CD4-positive, alpha-beta T cell treated with Interferon alpha-2 for 1 hour (primary cell): ENCODE measurements at places on chromosomes 16 and 17.

- DNase-seq = no peak
Observed at GRCh38 chr16:27330542-27330941, 16.8 kb downstream of the IL4R start.

- no peak for DNase-seq
Observed at GRCh38 chr16:3618769-3619141, 7.3 kb upstream of the SLX4 start.

DNA sequence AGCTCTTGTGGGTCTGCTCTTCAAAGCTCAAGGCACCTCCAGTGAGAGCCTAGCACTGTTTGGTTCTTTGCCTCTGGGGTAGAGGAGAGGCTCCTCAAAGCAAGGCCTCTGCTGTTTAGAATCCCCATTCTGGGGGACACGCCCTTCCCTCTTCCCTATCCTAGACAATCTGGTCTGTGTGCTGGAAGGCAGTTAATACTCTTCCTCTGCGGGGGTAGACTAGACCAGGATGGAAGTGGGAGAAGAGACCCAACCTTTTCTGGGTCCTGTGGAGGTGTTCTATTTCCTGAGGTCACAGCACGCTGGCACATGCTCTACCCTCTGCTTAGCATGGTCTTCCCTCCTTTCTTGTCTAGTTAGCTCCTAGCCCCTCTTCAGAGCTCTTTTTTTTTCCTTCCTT is 7.7 kb downstream of the ERAL1 start:
- DNase-seq = no peak

DNA sequence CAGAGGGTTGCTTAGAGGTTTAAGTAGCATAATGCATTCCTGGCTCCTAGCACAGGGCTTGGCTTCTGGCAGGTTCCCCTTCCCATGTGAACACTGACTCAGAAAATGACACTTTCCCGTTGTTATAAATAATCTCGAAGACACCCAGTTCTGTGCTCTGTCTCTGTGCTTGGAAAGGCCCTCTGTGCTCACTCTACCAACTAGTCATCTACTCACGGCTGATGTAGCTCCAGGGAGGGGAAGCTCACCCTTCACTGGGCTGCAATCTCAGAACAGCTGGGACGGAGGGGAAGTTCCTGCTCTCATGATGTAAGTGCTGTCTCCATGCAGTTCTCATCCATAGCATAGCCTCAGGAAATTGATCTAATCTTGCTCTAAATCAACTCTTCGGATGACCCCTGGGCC is 230.5 kb upstream of the ASIC2 start:
- DNase-seq = no peak

DNA sequence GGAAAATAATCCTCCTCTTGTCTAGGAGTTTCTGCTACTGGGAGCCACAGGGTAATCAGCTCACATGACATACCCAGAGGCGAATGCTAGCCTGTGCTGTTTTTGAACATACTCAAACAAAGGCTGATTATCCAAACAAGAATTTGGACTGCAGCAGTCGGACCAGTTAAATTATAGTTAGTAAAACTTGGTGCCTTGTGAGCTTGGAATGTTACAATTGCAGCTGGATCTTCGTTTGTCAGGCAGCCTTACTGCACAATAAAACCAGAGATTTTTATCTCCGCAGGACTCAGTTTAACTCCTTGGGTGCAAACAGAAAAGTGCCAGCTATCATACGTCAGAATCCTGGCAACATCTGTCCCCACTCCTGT is 163.8 kb upstream of the TBX2 start:
- DNase-seq = no peak

DNA sequence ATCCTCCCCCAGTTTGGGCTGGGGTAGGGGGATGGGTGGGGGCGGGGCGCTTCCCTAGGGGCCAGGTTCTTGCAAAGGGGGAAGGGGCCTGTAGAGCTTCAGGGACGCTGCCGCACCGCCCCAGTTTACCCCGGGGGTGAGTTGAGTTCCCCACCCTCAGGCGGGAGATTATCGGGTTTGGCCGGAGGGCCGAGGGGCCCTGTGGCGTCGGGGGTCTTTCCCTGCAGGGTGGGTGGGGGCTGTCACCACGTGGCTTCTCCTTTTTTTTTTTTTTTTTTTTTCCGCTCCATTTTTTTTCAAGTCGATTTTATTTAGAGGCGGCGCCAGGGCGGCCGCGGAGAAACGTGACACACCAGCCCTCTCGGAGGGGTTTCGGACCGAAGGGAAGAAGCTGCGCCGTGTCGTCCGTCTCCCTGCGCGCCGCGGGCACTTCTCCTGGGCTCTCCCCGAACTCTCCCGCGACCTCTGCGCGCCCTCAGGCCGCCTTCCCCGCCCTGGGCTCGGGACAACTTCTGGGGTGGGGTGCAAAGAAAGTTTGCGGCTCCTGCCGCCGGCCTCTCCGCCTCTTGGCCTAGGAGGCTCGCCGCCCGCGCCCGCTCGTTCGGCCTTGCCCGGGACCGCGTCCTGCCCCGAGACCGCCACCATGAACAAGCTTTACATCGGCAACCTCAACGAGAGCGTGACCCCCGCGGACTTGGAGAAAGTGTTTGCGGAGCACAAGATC is at the start of gene IGF2BP1:
IGF2BP1 (plus strand) TSS at position 283 of the 724 bp plus-strand sequence; CDS start at position 644, 361 bp downstream.
- no peak for DNase-seq

DNA sequence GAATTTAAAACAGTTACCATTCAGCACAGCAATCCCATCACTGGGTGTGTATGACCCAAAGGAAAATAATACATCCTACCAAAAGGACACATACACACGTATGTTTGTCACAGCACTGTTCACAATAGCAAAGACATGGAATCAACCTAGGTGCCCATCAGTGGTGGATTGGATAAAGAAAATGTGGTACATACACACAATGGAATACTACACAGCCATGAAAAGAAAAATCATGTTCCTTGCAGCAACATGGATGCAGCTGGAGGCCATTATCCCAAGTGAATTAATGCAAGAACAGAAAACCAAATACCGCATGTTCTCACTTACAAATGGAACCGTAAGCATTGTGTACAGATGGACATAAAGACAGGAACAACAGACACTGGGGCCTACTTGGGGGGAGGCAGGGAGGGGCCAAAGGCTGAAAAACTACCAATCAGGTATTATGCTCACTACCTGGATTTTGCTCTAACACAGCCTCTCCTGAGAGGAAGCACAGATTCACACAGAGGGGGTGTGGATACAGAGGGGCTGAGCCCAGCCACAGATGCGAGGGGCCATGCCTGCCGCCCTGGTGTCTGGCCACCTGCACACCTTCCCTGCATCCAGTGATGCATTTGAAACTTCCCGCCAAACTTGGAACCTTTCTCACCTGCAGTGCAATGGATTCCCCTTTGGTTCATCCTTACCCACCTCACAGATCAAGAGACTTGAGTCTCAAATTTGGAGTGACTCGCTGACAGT is 55.9 kb downstream of the USP22 start:
- DNase-seq = no peak

- no peak for DNase-seq
Observed at GRCh38 chr16:31452631-31453106, 6.6 kb upstream of the ARMC5 start.
